Fibroblast of skin of left biceps (primary cell): ENCODE measurements at places on chromosomes 4 and X.

DNA sequence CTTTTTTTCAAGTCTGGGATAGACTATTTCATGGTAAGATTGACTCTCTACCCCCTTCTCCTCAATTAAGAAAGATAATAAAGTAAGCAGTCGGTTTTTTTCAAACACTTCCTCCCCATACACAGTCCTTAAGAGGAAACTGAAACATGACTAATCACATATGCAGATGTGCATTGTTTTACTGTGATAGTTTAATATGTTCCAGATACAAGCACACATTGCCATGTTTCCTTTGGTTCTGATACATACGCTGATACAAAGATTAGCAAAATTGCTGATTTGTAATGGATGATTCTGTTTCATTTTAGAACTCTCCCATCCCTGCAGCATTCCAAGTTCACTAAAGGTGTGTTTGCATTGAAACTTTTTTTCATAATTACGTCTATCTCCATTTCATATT is 76.1 kb downstream of the FBXO8 start:
- DNase-seq: no peak

DNA sequence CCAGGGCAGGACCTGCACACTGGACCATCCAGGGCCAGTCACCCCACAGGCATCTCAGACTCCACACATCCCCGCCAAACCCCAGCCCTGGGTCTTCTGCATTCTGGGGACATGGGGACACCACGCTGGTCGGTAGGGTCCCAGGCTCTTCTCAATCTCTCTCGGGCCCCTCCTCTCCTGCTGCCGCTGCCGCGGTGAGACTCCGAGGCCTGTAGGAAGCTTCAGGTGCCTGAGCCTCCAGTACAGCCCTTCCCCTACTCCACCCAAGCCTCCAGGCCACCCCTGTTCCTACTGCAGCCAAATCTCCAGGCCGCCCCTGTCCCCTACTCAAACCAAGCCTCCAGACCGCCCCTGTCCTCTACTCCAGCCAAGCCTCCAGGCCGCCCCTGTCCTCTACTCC is 5.5 kb upstream of the ASMT start:
- DNase-seq: no peak

DNA sequence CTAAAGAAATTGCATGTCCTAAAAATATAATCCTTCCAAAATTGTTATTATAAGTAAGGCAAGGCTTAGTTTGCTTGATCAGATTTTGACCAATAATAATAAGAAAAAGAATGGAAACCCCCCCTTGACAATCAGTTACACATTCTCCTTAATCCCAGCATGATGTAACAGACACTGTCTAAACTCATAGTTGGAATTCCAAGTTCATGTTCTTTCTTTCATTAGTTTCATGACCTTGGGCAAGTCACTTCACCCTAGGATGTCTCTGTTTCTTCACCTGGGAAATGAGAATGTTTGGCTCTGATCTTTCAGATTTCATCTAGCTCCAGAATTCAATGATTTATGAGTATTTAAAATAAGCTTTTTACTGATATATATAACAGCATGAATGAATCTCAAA is 64.8 kb downstream of the MAML3 start:
- no peak for DNase-seq

- no peak for DNase-seq
These were observed 434.0 kb downstream of the FAM133A start for GRCh38 chrX:94107981-94108380.

DNA sequence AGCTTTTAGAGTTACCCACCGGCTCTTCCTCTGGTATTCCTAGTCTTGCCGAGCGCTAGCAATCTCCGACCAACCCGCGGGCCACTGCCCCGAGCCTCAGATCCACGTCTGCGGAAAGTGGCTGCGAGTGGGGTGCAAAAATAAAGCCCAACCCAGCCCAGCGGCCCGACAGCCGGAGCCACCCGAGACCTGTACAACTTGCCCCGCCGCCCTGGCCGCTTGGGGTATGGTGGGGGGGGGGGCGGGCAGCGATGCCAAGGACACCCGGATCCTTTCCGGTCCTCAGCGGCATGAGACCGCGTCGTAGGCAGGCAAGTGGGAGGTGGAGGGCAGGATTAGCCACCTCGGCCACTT is 1.6 kb downstream of the SLITRK4 start:
- DNase-seq: no peak

DNA sequence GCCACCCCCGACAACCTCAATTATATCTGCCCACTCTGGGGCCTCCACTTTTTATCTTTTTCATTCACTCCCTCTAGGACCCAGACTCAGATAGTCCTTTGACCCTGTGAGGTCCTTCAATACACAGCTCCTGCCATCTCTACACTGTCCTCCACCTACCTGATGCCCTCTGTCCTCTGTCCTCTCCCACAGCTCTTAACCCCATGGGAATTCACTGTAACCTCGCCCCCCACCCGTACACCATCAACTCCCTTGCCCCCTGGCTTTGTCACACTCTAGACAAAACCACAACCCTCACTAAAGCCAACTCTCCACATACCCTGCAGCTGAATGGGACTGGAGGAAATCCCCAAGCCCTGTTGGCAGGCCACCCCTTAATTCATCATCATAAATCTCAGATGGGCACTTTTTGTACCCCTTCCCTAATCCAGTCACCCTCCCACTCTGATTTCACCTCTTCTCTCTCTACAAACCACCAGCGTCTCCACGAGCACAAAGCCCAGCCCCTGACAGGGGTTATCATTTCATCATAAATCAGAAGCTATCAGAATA is 52.3 kb upstream of the ENPP6 start:
- DNase-seq: no peak

GRCh38 chrX:97294041-97294440 is 410.3 kb downstream of the RPA4 start:
- DNase-seq: no peak

DNA sequence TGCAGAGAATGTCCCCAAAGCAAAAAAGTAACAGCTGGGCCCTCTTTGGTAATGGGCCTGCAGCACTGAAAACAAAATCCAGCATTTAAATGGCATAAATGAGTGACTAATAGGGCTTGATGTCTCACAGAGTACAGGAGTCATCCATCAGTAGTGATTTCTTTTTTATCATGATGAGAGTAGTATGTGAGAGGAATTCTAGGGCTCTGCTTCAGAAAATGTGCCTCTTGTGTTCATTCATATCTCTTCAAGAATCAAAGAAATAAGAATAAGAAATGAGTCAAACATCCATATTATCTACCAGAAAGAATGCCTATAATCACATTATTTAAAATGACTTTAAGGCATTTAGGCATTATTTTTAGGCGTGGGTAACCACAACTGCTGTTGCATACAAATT is 792.9 kb upstream of the HTR2C start:
- no peak for DNase-seq
